C1 segment of cervical spinal cord (tissue), 14 donors: ENCODE measurements at places on chromosomes 2 and 18.

DNA sequence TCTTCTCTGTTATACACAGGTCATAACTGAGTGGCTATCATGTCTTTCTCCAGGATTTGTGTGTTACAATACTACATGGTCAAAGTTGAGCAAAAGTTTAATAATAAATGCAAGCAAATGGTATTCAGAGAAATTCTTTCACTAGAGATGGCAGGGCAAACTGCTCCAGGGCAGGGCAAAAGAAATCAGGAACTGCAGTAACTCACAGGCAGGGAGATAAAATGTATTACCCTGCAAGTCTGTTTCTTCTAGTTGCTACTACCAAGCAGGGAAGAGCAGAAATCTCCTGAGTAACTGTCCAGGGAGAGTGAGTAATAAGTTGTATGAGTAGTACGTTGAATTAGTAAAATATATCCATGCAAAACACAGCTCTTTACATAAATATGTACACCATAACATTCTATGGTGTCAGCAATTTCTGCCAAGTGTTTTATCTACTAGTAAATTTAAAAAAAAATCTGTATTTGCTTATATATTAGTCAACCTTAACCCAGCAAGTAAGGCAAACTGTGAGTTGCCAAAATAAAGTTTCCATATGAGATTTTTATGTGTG is 404.1 kb downstream of the ZEB2 start:
- DNase-seq: no peak

DNA sequence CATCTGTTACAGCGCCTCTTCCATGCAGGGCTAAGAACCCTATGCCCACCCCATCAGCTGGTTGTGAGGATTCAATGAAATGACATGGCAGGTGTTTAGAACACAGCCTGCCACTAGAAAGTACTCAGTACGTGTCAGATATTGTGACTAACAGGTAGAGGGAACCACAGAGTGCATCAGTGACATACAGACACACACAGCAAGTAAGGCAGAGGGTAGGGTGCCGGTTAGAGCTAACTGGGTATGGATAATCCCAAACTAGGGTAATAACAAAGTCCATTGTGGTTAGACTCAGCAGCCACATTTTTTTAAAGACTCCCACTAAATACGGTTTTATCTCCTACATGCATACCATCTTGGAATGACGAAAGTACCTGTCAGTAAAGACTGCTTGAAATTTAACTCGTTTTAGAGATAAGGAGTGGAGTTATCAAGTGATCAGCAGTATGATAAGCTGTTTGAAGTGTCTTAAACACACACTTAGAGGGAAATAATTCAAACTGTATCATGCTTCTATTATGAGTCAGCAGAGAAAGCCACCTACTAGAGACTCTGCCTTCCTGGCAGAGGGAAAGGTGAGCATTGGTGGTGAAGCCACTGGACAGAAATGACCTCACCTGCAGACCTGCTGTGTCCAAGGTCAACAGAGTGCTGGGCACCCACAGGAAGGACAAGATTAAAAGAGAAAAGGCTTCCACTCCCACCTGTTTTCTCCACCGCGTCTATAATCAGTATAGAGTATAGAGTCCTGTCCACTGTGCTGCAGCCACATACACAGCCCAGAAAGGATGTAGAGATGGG is 20.6 kb downstream of the MPPE1 start:
- no peak for DNase-seq

- DNase-seq: no peak
Measured at GRCh38 chr2:237466211-237466610, 20.8 kb upstream of the MLPH start.

- no peak for DNase-seq
Measured at GRCh38 chr2:60934165-60934722, 52.9 kb downstream of the REL start.

- no peak for DNase-seq
Measured at GRCh38 chr2:234355021-234355720, 141.7 kb downstream of the ARL4C start.

GRCh38 chr2:136106505-136106904 is 11.4 kb downstream of the CXCR4 start:
- DNase-seq: no peak

DNA sequence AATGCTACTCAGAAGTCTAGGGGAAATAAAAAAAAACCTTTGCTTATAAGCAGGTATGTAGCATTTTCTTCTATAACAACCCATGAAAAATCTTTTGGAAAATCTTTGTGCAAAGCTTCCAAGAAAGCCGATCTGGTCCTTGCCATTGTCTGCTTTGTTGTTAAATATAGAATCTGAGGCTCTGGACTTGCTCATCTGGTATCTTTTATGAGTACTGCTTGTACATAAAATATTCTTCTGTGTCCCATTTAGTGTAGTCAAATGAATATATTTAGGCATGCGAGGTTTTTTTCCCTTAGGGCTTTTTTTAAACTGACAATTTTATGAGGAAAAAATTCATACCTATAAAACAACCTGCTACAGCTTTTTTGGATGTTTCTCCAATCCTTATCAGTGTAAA is 45.0 kb upstream of the RMND5A start:
- peak; percentile 25 for DNase-seq

DNA sequence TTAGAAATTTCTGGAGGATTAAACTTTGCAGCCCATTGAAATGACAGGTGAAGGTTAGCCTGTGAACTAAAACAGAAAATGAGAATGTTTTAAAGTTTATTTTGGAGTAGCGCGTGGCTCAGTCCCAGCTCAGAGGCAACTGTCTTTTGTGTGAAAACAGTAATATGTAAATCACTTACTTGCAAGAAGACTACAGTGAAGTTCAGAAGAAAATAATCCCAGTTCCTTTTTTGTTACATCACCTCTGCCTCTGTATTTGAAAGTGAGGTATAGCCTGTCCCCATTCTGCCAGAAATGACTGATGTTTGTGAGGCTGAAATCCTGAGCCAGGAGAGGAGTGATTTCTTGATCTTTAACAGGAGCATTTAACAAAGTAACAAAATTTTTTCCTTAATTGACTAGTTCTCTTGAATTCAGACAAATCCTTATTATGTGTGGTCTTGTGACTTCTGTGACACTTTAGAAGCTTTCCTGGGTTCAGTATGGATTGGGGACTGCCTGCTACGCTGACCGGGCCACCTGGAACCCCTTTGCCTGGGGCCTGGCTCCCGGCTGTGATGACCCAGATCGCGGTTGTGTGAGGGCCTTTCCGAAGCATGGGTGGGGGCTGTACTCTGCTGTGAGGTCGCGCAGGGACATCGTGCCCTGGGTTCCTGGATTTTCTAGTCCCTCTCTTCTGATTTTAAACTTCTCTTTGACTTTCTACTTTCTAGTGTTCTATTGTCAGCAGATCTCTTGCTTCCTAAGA is 24.3 kb downstream of the TRAPPC12 start:
- DNase-seq: no peak

GRCh38 chr2:18932853-18933252 is 343.5 kb upstream of the NT5C1B start:
- DNase-seq: no peak

DNA sequence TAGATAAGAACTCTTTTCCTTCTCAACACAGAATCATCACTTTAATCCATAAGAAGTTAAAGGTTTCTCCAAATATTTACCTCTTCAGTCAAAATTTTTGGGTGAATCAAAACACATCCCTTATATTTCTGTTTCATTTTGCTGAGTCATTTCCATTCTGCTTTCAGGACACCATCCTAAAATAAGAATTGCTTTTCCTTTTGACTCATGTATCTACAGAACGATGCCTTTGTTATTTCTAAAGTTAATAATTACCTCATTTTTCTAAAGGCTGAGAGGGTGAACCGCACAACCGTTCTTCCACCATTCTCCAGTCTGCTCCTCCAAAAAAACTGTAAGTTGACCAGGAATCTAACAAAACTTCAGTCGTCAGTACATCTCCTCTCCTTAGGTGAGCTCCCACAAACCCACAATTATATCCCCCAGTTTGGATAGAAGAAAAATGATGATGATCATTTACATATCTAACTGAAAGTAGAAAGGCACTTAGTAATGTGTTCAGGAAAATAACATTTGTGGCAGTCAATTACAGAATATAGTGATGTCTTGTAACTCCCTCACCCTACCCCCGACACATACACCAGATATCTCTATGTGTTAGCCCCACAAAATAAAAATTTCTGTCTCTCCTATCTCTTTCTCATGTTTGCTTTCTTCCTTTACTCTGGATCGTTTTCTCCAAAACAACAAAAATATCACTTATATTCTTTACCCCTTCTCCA is 162.5 kb downstream of the RAD51AP2 start:
- DNase-seq: no peak

DNA sequence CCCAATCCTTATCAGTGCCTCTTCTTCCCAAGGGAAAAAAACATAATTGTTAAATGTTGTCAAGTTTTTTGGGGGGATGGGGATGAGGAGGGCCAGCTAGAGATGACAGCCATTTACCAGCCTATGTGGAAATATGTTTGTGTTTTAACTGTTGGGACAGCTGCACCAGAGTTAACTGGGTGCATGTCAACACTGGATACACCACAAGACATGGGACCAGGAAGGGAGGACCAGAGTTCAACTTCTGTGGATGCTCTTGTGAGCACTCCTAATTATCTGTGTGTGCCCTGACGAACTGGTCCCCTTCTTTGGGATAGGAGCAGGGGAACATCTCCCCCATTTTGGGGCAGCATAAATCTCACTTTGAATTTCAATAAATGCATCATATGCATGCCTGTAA is 66.1 kb upstream of the FZD5 start:
- DNase-seq: no peak

DNA sequence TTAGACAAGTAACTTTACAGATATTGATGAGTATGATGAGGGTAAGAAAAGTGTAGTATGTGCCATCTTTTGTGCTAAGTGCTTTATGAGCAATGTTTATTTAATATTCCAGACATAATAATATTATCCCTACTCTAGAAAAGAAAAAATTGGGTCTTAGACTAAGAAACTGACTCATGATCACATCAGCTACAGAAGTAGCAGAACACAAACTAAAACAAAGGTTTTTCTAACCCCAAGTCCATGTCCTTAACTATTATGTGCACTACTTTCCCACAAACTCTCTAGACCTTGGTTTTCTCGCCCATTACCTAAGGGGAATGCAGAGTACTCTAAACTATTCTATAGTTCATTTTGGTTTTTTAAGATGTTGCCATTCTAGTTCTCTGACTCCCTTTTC is 64.5 kb downstream of the BAZ2B start:
- no peak for DNase-seq

DNA sequence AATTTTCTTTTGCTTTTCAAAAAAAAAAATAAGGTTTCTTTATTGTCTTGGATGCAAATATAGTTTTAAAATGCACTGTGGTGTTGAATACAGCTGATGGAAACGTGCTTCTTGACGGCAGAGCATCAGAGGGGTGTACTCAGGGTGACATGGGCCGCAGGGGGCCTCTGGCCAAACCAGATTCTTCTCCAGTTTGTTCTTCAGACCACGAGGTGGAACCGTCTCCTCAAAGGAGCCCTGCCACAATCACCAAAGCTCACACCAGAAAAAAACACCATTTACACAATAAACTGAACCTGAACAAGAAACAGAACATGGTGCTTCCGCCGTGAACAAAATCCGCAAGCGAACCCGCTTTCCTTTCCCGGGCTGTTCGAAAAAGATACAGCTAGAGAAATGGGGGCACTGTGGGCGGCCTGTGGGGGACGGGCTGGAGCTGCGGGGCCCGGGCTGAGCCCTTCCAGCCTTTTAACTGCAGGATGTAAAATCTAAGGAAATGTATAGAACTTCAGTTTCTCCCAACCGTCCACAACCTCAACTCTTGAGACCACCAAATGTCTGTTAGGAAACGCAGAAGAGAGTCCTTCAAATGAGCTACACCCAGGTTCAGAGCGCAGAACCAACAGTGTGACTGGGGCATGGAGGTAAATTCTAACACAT is 34.5 kb downstream of the PSMG2 start:
- DNase-seq: no peak

DNA sequence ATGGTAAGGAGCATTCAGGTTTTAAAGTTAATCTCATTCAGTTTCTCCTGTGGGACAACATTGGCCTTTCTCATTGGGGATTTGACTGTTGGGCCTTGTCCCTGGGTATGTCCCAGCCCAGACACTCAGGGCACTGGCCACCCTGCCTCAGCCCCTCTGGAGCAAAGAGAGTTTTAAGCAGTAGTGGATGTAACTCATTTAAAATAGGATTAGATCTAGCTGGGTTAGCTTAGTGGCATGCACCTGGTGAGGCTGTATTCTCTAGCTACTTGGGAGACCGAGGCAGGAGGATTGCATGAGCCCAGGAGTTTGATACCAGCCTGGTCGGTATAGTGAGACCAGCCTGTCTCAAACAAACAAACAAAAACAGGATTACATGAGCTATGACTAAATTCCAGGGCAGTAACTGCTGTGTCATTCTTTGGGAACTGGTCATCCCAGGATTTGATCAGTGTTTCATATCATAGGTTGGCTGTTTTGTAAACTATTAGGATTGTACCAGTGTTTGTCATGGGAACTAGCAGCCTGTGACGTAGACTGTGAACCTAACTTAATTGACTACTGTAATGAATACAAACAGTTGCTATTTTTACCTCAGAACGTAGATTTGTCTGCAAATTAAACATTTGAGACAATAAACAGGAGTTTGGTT is 12.5 kb downstream of the INPP4A start:
- no peak for DNase-seq

DNA sequence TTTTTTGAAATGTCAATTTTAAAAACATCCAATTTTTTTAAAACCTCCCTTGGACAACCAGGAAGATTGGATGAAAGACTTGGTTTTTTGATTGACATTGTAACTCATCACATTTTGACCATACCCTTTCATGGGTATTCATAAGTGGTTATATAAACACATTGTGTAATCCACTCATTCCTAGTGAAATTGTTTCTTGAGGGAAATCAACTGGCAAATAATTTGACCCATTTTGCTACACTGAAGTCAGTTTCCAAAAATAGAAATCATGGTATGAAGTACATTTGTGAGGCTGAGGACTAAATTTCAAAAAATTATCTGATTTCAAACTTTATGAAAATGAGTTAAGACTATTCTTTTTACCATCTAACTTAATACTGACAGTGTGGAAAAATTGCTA is 31.5 kb downstream of the FBXO48 start:
- no peak for DNase-seq

DNA sequence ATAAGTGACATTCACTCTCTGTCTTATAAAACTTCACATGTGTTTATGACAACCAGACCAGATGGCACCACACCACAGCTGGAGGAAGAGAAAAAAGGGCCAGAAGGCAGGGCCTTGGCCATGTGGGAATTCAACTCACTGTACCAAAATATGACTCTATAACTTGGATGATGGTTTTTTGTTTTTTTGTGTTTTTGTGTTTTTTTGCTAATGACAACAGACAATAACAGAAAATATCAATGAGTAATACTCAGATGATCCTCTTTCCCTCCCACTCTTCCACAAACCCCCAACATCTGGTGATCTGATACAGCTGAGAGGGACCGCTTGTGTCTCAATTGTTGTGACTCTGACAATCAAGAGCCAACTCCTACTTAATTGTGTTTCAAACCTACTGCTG is 12.4 kb downstream of the NMI start:
- DNase-seq: no peak

DNA sequence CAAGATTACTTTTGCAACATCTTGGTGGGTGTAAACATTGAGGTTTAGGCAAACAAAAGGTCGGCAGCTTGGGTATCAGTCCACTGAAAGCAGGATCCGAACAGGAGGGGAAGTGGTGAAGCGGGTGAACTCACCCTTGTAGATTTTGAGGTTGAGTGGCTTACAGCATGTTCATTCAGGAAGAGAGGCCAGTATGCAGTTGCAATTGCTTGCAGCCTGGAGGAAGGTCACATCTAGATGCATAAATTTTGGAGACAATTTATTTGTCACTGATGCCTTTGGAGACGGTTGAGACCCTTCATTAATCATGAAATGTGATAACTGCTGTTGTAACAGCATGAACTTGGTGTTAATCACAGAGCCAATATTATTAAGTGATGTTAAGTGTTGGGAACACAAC is 131.1 kb downstream of the LTBP1 start:
- DNase-seq: no peak
